ENCODE measurements at places on chromosomes 1 and 21.

DNA sequence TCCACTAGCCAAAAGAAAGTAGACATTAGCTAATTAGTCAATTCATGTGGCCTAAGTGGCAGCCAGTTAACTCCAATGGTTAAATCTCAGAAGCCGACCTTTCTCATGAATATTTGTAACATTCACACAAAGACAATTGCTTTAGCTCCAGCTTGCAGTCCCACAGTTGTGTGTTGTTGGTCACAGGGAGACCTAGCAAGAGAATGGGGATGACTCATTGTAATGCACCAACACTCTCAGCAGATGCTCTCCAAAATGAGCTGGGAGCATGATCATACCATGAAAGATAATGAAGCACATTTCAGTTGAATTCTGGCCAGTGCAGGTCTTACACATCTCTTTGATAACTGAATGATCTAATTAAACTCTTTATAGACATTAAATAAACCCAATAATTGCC, 160.4 kb downstream of the HLX start:
- DNase-seq = no peak

- DNase-seq = no peak
These were observed 115.5 kb downstream of the MIS18A start for GRCh38 chr21:32163386-32163785.

DNA sequence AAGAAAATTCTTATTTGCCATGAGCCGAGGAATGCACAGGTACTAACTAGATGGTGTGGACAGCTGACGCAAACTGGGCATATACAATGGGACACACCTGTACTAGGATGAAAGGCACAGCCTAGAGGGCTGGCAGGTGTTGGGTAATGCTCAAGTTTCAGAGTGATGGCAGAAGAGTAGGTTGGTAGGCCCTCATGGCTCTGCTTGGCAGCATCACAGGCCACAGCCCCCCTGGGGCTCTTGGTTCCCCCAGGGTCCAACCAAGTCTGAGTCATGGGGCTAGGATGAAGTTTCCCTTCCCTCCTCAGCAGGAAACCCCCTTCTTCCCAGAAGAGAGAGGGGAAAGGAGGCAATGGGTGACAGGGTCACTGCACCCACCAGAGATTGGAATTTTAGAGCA, 35.2 kb downstream of the SPEN start:
- DNase-seq = no peak

DNA sequence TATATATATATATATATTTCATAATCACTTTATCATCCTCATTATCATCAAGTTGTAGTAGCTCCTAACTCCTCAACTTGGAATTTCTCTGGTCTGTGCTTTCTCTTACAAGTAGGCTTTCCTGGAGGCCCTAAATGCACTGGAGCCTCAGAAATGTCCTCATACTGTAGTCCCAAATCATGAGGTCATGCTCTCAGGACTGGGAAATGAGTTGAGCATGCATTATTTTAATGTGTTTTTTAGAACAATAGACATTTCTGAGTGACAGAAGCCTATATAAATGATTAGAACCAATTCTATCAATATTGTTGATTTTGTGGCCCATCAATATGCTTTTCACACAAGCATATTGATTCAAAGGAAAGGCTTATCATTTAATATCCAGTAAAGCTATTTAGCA, 42.9 kb upstream of the C1orf105 start:
- DNase-seq = no peak

GRCh38 chr1:114353262-114353661, 157.7 kb downstream of the TRIM33 start:
- peak; percentile 23 for DNase-seq

GRCh38 chr1:156948708-156949107, 28.3 kb downstream of the LRRC71 start:
- DNase-seq = no peak

GRCh38 chr1:97094247-97094972, 372.8 kb downstream of the PTBP2 start:
- no peak for DNase-seq

DNA sequence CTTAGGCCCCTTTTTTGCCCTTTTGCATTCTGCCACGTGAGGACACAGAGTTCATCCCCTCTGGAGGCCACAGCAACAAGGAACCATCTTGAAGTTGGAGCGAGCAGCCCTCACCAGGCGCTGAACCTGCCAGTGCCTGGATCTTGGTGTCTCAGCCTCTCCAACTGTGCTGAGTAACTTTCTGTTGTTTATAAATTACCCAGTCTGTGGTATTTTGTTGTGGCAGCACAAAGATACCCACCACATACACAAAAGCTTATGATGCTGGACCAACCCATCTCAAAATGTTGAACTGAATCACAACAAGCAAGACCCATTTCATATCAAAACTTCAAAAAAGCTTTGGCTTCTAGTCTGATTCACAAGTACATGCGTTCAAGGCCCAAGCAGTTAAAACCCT, 649.9 kb downstream of the KIF26B start:
- no peak for DNase-seq

GRCh38 chr1:208154679-208155642, 89.2 kb downstream of the PLXNA2 start:
- peak; percentile 77 for DNase-seq

DNA sequence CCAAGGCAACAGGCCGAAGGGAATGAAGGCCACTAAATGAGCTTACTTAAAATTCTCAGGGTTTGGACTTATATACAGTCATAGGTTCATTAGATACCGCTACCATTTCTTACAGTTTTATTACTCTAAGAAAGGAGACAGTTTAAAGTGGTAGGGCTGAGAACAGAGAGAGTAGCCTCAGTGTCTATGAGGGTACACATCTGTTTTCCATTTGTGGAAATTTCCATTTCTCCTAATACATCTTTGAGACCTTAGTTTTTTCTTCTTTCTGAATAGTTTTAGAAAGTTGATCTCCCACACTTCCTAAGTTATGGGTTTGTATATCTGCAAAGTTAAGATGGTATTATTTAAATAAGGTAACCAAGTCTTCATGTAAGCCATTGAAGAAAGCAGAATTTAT, 1279.1 kb downstream of the NCAM2 start:
- no peak for DNase-seq

- DNase-seq = no peak
These were observed 73.7 kb downstream of the LRRC8D start for GRCh38 chr1:89894210-89895201.

GRCh38 chr1:197911857-197912696, 5.1 kb upstream of the LHX9 start:
- DNase-seq = no peak

DNA sequence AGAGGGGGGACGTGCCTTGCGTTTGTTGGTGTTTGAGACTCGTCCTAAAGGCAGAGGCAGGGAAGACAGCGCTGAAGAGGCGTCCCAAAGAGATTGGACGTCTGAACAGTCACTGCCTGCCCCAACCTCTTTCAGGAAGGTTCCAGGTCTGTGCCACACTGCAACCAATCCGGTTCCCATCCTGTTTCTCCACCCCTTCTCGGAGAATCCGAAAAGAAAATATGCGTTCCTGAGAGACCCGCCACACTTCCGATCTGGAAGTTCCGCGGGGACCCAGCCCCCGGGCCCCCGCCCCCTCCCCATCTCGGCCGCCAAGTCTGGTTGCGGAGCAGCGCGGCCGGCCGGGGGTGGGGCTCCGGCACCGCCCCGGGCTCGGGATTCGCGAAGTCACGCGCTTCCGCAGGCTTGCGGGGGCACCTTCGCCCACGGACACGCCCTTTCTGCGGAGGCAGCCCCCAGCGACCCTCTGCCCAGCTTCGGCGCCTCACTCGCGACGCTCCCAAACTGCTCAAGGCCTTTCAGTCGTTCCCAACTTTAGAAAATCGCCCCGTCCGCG, 124.5 kb upstream of the DPYD start:
- DNase-seq = no peak

DNA sequence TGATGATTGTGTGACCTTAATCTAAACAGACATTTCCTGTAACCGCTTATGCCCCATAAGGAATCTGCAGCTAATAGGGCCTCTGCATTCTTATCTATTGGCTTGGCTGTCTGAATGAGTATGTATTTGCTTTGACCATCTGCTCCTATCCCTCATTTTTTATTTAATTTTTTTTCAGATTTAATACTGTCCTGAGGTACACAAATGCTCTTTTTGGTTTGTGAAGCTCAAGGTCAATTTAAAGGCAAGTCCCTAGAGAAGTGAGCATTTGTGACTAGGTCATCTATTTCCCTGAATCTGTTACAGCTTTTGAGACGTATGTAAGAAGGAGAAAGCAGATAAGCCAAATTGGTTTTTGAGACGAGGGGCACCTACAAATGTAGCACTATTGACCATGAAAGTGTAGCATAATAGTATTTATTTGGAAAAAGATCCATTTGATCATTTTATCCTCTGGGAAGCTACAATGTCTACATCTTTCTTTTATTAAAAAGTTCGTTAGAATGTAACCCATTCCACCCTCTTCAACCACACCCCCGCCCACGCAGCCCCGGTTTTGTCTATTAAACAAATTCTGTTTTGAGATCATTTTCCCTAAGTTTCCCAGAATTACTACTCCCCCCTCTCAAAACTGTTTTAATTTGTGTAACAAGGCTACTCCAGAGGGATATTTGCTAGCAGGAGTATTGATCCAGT, 69.2 kb upstream of the HSPA13 start:
- no peak for DNase-seq

- no peak for DNase-seq
These were observed 41.7 kb downstream of the COQ8A start for GRCh38 chr1:226981838-226982237.
